ENCODE measurements at places on chromosomes 1 and 21.

GRCh38 chr1:179910934-179911333, 28.8 kb downstream of the TOR1AIP1 start:
- DNase-seq = no peak

DNA sequence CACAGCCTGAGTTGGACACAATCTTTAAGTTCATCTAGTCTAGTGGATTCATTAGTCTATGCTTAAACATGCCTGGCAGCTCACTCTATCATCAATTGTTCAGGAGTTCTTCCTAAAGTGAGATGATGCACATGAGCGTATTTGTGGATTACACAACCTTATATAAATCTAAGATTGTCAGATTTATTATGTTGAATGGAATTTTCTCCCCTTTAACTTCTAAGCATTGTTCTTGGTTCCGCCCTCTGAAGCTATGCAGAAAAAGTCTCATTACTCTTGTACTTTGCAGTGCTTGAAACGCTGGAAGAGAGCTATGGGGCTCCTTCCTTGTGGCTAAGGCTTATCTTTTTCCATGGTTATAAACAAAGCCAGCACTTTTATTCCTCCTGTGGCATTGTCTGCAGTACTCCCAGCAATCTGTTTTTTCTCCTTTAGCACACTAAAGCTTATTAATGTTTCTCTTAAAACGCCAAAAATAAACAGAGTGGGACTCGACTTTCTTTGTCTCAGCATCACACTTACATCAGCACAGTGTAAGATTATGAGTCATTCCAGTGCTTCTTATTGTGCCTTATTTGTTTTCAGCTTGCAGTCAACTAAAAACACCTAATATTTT, 316.8 kb upstream of the CAMK1G start:
- DNase-seq = no peak

GRCh38 chr1:244843148-244843978, 7.9 kb downstream of the COX20 start:
- DNase-seq = no peak

DNA sequence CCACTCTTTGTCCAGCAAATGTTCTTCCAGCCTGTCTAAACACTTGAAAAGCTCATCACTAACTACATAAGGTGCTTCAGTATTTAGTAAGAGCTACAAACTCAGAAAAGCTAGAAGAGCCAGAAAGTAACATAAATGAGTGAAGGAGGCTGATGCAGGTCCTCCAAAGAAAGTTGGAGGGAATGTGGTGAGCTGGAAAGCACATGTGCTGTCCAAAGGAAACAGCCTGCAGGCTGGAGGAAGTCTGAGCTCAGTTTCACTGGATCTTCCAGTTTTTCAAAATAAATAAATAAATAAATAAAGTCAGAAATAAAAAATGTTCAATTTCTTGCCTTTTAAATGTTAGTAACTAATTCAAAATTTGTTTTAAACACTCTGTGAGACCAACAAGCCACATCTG, 25.5 kb downstream of the ZC3H11B start:
- DNase-seq = no peak

DNA sequence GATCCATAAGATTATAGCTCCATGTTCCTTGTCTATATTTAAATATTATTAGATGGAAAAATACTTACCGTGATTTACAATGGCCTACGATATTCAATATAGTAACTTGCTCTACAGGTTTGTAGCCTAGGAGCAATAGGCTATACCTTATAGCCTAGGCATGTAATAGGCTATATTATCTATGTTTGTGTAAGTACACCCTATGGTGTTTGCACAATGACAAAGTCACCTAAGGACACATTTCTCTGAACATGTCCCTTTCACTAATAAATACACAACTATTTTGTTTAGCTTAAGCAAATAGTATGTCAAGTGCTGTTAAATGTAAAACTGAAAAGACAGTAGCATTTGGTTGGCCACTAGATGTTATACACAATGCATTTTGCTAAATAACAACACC, 248.9 kb upstream of the ADGRL4 start:
- no peak for DNase-seq

DNA sequence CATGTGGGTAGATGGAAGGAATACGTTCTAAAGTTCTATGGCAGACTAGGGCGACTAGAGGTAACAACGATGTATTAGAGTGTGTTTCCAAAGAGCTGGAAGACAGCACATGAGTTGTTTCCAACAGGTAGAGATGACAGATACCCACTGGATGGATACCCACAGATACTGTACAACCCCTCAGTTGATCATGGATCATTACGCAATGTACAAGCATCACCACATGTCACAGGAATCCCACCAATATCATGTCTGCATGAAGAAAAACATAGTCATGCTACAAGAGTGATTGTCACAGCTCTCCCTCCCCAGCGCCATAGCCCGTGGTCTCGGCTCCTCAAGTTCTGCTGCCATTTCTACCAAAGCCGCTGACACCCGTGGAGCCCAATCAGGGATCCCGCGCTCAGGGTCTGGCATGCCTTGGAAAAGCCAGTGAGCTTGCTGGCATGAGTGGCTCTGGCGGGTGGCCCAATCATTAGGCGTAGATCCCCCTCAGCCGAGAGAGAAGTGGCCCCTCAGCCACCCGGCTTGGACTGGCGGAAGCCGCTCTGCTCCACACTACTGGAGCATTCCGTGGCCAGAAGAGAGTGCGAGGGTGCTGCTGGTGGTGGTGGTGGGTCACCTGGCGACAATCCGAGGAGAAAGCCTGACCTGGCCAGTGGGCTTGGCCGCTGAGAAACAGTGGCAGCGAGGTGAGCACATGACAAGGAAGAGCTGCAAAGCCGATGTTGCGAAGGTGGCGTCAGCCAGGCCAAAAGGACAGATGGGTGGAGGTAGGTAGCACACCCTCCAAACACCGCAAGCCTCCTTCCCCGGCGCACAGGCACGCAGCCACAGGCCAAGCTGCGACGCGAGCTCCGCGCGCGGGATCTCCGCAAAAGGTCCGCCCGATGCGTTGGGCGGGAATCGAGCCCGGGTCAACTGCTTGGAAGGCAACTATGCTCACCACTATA, 65.7 kb upstream of the FCGR2A start:
- no peak for DNase-seq

GRCh38 chr1:233439721-233440120, 112.2 kb downstream of the MAP3K21 start:
- no peak for DNase-seq

DNA sequence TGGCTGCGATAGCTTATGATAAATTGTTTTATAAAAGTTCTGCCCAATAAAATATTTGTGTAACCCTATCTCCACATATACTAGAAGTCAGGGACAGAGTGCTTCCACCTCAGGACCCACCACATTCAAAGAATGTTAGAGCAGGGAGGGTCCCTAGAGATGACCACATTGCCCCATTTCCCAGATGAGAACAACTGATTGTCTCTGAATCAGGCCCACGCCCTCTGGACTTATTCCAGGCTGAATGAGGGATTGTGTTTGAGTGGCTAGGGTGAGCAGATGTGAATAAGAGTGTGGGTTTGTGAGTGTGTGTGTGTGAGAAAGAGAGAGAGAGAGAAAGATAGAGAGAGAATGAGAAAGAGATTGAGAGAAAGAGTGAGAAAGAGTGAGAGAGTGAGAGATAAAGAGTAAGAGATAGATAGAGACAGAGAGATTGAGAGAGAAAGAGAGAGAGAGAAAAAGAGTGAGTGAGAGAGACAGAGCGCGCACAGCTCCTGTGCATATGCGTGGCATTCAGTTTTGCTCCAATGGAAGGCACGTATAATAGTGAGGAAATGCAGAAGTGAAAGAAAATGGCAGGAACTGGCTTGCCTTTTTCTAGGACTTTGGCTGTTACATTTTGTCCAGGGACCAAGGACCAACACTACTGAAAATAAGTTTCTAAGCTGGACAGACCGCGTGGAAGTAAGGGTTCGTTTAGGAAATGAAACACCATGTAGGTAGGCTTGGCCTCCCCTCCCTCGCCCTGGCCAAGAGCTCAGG, 94.1 kb downstream of the ABCA4 start:
- no peak for DNase-seq

GRCh38 chr21:36065497-36066036, 4.3 kb upstream of the CBR1 start:
- DNase-seq = no peak

DNA sequence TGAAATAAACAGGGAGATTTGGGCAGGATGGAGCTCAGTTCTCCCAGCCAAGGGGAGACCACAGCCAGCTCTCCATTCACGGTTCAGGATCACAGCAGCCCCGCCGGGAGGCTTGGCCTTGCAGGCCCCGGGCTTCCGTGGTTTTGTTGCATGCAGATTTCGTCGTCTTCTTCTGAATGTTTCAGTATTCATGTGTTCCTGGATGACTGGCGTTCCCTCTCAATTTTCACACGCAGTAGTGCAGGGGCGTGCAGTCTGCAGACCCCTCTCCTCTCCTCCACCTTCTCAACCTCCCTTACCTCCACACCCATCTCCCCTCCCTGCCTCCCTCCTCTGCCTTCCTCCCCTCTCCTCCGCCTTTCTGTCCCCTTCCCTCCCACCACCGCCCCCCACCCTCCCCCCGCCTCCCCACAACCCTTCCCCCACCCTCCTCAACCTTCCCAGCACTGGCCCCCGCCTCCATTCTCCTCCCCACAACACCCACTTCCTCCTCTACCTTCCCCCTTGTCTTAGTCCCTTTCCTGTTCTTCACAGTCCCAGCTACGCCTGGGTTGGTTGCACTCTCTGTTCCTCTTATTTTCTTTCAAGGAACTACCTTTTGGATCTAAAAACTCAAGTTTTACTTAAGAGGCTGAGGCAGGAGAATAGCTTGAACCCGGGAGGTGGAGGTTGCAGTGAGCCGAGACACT, 8.4 kb upstream of the SLC19A1 start:
- DNase-seq = no peak

DNA sequence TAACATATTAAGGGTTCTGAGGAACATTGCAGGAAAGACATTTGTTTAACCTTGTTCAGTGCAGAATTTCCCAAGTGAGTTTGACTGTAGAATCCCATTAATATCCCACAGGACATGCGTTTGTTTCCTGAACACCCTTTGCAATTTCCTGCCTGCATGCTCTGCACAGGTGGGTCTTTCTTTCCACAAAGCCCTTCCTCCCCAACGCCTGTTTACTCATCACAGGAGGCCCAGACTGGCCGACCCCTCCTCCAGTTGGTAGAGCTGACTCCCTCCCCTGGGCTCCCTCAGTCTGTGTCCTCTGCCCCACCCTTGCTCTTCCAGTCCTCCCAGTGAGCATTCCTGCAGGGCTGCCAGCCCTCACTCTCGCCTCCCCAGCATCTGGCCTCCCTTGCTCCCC, 47.5 kb upstream of the CTPS1 start:
- peak; percentile 38 for DNase-seq

GRCh38 chr1:230899841-230900251, 31.5 kb upstream of the C1orf198 start:
- peak; percentile 30 for DNase-seq

- no peak for DNase-seq
Measured at GRCh38 chr1:16724718-16725438, 15.4 kb upstream of the RNU1-4 start.

Measured in NCI-H2171 treated with DMSO at 0.1 percent for 48 hours (cell line).